Kidney tubule cell (primary cell): ENCODE measurements at places on chromosomes 2 and 18.

DNA sequence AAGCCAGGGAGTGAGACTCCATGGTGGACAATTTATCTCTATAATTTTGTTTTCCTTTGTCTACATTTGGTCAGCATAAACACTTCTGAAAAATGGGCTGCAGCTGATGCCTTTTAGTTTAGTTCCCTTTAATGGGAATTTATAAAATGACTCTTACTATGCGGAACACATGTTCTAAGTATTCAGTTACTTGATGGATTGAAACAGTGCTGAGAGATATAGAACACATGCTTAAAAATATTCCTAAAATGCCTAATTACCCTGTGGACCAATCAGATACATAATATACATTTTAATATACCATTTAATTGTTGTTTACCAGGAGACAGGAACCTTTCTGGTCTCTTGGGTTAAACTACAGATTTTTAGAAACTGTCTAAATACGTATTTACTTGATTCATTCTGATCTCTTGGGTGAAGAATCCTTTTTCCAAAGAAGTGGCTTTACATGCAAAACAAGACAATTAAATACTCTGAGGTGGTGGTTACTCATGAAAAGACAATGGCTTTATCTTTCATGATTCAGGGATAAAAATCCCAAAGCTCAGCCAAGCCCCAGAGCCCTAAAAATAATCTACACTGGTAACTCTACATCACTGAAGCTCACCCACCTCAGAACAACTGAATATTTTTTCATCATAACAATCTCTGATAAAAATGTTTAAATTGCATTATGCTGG lies 128.1 kb upstream of the SERTAD2 start:
- peak; percentile 22 for DNase-seq

- DNase-seq, result no peak
Measured at GRCh38 chr18:32867936-32868335, 95.1 kb upstream of the KLHL14 start.

GRCh38 chr2:69779258-69780001 lies 37.5 kb downstream of the ANXA4 start:
- peak; percentile 45 for DNase-seq

- peak; percentile 20 for DNase-seq
Measured at GRCh38 chr2:232772531-232772930, 3.8 kb downstream of the KCNJ13 start.

- DNase-seq, result no peak
Measured at GRCh38 chr2:15712551-15713342, 121.1 kb downstream of the DDX1 start.

DNA sequence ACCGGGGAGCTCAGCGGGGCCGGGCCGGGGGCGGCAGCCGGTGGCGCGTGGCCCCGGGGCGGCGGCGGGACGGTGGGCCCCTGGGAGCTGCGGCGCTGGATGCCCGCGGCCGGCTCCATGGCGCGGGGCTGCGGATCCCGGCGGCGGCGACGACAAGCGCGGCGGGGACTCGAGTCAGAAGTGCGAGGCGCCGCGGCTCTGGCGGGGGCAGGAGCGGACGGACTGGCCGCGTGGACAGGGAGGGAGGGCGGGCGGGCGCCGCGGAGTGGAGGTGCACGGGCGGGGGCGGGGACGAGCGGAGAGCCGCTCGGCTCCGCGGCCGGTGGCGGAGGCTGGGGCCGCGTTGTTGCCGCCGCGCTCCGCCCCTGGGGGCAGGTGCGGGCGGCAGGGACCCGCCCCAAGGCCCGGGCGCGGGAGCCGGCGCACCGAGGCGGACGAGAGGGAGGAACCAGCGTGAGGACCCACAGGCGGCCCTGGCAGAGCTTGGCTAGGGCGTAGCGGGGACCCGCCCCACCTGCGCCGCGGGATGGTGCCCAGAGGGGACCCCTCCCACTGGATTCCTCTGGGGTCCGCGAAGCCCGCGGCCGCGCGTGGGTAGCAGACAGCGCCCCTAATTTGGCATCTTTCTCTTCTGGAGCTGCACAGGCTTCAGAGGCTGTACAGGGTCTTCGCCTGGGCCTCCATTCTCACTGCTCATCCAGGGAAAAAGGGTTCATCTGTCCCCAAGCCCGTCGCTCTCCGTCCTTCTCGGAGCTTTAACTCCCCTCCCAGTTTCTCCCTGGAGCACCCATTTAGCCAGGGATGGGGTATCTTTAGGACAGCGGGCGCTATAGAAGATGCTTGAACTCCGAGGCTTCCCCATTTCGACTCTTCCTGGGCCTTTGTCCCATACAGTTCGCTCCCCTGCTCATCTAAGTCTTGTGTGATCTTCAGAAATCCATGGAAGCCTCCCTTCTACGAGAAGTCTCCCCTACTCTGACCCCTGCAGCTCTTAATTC lies at the start of gene TMEM163:
Gene TMEM163 (minus strand): TSS at position 184 of the 998 bp plus-strand sequence.
- peak; percentile 47 for DNase-seq

DNA sequence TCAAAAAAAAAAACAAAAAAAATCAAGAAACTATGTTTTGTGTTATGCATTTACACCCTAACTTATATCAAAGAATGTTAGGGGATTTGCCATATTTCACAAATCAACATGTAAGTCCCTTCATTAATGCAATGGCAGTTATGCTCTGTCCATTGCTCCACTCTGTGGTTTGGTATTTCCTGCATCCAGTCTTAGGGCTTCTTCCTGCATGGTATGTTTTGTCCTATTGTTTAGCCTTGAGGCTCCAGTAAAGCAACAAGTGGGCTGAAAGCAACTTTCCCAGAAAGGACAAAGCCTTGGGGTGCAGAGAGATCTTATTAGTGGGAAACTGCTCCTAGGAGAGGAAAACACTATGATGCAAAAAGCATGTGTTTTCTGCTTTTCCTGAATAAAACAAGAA lies 474.1 kb downstream of the IRS1 start:
- DNase-seq, result no peak

DNA sequence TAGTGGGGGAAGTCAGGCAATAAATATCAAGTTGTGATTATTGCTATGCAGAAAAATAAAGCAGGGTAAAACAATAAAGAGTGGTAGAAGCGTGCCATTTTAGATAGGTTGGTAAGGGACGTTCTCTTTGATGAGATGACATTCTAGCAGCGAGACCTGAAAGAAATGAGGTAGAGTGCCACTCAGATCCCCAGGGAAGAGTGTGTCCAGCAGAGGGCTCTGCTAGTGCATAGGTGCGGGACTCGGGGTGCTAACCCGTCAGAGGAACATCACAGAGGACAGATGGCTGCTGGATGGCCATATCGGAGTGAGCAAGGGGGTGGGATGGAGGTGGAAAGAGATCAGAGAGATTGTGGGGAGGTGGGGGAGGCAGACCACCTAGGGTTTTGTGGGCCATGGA lies 16.3 kb upstream of the GTF2A1L start:
- DNase-seq, result peak; percentile 33

- DNase-seq, result no peak
Measured at GRCh38 chr2:37583402-37583801, 88.0 kb downstream of the CDC42EP3 start.

GRCh38 chr2:137333386-137334165 lies 568.2 kb downstream of the THSD7B start:
- no peak for DNase-seq

- DNase-seq, result peak; percentile 6
Measured at GRCh38 chr18:48152549-48152948, 222.1 kb upstream of the SMAD2 start.

DNA sequence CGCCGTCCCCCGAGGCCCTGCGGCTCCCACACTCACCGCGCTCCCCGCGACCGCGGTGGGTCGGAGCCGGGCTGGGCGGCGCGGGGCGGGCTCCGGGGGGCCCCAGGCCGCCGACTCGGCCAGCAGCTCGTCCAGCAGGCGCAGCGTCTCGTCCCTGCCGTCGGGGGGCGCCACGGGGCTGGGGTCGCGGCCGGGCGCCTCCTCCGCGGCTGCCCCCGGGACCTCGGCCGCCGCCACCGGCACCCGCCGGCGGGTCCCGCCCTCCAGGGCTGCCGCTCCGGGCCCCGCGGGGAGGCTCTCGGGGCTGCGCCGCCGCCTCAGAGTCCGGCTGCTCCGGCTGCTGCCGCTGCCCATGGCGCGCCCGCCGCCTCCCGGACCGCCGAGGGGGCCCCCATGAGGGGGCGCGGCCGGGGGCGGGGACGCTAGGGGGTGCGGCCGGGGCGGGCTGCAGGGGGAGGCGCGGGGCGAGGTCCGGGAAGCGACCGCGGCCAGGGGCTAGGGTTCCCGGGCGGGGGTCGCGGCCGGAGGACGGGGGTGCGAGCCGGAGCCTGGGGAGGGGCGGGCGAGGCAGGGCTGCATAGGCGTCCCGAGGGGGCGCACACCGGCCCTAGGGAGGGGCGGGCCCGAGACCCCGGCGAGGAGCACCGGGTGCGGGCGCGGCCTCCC lies at the start of gene CYS1:
Gene CYS1 (minus strand): TSS at position 542 of the 666 bp plus-strand sequence. CDS start 188 bp downstream, at position 354.
- peak; percentile 54 for DNase-seq

DNA sequence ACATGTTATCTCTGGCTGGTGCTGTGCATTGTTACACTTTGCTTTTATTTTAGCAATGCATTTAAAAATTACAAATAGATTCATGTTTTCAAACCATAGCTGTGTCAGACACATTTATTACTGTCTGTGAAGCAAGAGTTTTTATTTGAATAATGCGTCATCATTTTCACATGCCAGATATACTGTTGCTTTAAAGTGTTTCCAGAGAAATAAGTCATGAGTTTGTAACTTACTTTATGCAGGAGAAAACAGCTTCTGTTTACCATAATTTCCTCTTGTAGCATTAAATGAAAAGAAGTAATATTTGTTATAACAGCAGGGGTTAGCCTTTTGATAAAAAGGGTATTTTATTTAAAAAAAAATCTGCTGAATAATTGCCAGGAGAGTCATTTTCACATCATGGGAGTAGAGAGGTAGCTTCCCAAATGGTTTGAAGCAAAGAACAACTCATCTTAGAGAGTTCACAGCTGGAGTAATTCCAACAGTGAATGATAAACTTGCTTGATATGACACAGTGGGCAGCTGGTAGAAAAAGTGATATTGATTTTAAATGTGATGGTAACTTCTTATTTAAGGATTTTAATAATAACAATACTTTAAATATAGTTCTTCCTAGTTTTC lies 1274.5 kb upstream of the CRIM1 start:
- peak; percentile 35 for DNase-seq

DNA sequence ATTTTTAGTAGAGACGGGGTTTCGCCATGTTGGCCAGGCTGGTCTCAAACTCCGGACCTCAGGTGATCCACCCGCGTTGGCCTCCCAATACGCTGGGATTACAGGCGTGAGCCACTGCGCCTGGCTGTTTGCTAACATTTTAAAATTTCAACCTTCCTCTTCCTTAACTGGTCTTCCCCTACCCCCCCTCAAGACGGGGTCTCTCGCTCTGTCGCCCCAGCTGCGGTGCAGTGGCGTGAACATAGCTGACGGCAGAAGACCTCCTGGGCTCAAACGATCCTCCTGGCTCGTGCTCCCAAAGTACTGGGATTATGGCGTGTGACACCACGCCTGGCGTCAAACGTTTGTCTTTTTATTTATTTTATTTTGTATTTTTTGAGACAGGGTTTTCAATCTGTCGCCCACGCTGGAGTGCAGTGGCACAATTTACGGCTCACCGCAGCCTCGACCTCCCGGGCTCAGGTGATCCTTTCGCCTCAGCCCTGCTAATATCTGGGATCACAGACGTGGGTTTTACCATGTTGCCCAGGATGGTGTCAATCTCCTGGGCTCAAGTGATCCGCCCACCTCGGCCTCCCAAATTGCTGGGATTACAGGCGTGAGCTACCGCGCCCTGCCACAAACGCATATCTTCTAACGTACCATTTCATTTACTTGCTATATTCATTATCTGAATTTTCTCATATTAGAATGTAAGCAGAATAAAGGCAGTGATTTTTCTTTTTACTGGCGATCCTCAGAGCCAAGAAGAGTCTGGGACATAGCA lies 984 bp upstream of the MSH2 start:
- no peak for DNase-seq

DNA sequence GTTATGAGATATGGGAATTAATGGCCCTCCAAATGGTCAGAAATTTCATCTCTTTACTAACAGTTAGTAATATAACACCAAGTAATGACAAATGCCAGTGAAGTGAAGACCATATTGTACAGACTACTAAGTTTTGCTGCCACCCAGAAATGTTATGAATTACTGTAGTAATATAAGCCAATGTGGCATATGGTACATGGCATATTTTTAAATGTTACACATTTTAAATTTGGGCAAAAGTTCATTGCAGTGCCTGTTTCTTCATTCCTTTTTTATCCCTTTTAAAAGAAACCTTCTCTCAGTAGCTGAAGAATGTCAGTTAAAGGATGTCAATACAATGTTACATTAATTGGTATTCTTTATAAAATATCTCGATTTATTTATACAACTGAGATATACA lies 626.5 kb upstream of the SLC8A1 start:
- no peak for DNase-seq

- DNase-seq, result no peak
Measured at GRCh38 chr2:239258248-239258647, 142.6 kb downstream of the HDAC4 start.

GRCh38 chr2:204021290-204022081 lies 84.9 kb downstream of the ICOS start:
- DNase-seq, result no peak

- DNase-seq, result no peak
Measured at GRCh38 chr18:40088130-40088529, 1866.9 kb upstream of the PIK3C3 start.
